ENCODE measurements at places on chromosomes 7 and 10. TPM values are rescaled to one million over a fixed set of nuclear protein-coding genes. Genes with fewer than 3 reads are reported as not detected.

CDHR3 gene
- 9.1 TPM for total RNA-seq

- no peak for DNase-seq
These were observed 506 bp downstream of the CTTNBP2 start for GRCh38 chr7:117872561-117873309.

- DNase-seq, result no peak
These were observed 12.1 kb downstream of the OR9A4 start for GRCh38 chr7:141928146-141928844.

GRCh38 chr10:76286536-76286935, 855.1 kb downstream of the LRMDA start:
- DNase-seq, result no peak

DNA sequence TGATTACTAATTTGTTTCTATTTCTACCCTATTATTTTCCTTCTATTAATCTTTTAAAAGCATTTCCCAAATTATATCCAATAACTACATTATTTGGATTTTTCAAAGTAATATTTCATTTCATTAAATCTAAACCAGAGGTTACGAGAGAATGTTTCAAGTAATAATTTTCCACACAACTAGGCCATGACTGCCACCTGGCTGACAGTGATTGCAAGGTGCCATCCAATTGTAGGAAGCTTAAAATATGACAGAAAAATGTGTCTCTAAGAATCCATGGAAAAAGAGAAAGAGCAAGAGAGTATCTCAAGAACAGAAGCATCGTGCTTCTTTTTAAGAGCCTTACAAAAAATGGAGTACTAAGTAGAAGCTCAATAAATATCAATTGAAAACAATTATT, 48.7 kb downstream of the TPK1 start:
- peak; percentile 1 for DNase-seq
